ENCODE measurements at places on chromosomes 1 and 21.

DNA sequence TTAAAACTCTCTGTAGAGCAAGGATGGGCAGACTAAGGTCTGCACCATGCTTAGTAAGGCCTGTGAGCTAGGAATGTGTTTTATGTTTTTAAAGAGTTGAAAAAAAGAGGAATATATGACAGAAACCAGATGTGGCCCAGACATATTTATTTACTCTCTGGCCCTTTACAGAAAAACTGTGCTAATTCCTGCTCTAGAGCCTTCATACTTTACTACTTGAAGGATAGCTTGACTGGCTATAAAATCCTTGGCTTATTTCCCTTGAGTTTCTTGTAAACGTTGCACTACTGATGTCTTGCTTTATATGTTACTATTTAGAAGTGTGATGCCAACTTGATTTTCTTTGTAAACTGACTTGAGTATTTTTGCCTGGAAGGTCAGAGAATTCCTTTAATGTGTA is 33.5 kb downstream of the CTBS start:
- no peak for DNase-seq

DNA sequence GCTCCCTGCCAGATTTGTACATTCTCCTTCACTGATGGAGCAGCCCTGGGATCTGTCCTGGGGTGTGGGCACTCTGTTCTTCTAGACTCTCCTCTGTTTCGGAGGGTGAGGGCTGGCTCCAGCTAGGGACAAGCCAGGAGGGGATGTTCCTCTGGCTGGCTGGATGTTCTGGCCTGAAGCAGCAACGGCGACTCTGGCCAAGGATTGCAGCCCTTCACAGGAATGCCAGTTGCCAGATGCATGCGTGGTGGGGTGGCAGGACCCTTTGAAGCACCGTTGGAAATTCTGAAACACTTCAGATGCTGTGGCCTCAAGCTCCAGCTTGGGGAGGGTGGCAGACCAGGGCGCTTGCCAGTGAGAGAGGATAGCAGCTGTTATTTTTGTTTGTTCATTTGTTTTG is 210.9 kb downstream of the TRABD2B start:
- no peak for DNase-seq

GRCh38 chr21:20419772-20420171 is 578.4 kb upstream of the NCAM2 start:
- DNase-seq: no peak

- no peak for DNase-seq
These were observed 904 bp upstream of the FHL3 start for GRCh38 chr1:38006008-38006828.

DNA sequence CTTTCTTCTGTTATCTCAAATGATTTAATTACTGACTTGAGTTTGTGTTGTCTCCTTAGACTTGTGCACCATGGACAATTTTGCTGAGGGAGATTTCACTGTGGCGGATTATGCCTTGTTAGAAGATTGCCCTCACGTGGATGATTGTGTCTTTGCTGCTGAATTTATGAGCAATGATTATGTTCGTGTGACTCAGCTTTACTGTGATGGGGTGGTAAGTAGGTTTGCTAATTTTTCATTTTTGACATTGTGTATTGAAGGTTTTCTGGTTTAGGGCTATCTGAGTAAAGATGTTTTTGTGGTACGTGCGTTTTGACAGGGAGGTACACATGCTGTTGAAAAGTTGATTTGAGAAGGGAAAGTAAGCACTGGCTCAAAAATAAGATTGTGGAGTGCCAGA is 14.1 kb downstream of the TTC3 start:
- DNase-seq: no peak

- no peak for DNase-seq
These were observed 4.4 kb upstream of the FLVCR1 start for GRCh38 chr1:212853658-212854057.

- no peak for DNase-seq
These were observed 6.2 kb upstream of the CPLANE2 start for GRCh38 chr1:16243215-16243610.

GRCh38 chr1:179230251-179230650 is 774 bp upstream of the ABL2 start:
- DNase-seq: no peak
